ENCODE measurements at places on chromosomes 5 and 9.
A peak's percentile ranks its signal among the peaks of the same experiment; 100 is the strongest.

DNA sequence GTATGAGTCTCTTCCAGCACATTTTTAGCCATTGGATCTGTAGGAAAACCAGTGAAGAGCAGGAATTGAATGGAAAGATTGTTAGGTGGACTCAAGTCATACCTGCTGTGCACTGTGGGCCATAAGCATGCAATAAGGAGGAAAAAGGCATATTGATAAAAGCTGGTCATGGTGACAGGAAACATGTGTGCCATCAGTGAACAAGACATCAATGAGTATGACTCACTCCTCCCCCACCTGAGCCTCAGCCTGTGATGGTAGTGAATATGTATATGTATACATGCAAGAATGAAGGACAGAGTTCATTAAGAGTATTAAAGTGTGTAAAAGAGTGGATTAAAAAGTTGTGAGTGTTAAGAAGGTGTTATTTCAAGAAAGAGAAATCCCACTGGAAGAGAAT, 164.5 kb downstream of the TMEM38B start:
- DNase-seq: peak; percentile 40

GRCh38 chr5:61603211-61603908, 271.3 kb downstream of the ZSWIM6 start:
- DNase-seq: no peak

- DNase-seq: peak; percentile 10
Measured at GRCh38 chr5:95884511-95884910, 62.0 kb upstream of the GLRX start.

DNA sequence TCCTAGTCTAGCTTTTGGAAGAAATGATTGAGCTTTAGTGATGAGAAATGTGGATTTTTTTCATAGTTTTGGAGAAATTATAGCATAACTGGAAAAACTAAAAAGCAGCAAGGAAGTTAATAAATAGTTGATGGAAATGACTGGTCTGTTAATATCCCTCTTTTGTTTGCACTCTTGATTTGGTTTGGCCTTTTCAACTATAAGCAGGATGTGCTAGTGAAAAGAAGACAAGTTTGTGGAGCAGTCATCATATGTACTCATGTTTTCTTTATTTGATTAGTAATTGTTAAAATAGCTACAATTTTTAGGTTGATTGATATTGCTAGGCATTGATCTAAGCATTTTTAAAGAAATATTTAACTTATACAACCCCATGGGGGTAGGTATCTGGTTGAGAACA, 374.7 kb downstream of the TAF11L14 start:
- no peak for DNase-seq

DNA sequence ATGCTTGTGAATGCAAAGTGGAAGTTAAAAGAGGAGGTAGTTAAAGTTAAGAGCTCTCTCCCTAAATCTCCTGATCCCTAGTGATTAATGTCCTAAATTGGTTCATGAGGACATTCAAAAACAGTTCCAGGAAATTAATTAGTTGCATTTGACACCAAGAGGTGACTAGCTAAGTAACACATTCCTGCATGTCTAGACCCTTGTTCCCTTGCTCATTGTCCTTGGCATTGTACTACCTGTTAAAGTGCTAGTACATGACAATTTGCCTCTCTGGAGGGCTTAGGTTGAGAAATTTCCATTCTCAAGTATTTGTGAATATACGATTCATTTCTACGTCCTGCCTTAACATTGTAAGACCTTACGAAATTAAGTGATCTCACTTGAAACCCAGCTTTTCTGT, 278.6 kb upstream of the CDH10 start:
- DNase-seq: no peak

GRCh38 chr5:119651486-119651885, 22.1 kb downstream of the FAM170A start:
- peak; percentile 58 for DNase-seq

DNA sequence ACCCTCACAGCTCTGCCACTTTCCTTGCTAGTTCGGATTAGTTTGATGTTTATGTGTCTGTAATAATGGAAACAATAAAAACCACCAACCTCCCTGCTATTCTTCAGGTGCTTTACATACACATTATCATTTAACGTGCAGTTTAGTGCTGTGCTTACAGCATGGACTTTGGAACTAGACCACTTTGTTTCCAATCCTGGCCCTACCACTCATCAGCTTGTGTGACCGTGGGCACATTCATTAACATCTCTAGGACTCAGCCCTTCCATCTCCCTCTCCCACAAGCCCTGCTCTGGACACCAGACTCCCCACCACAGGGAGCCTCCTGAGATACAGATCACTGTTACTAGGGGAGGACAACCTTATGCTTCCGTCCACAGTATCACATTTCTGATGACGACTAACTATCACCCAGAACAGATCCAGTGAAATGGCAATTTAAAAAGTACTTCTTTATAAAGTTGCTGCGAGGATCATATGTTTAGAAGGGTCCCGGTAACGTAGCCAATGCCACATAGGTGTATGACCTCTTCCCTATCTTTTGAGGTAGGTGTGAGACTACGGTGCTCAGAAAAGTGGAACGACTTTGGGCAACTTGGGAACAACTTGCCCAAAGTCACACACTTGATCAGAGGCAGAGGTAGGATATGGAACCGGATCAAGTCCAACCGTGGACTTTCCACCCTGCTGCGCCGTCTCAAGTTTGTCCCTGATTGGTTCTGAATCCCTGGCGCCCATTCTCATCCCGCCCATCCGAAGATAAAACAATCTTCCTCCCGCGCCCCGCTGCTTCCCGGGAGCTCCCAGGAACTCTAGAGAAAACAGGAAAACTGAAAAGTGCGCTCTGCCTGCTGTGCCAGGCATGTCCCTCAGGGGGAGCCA, 132.4 kb upstream of the NIPBL start:
- DNase-seq: no peak

GRCh38 chr5:175288048-175288621, 155.8 kb downstream of the DRD1 start:
- DNase-seq: no peak

GRCh38 chr9:89606049-89606623, 1.3 kb downstream of the GADD45G start:
- DNase-seq: peak; percentile 85

DNA sequence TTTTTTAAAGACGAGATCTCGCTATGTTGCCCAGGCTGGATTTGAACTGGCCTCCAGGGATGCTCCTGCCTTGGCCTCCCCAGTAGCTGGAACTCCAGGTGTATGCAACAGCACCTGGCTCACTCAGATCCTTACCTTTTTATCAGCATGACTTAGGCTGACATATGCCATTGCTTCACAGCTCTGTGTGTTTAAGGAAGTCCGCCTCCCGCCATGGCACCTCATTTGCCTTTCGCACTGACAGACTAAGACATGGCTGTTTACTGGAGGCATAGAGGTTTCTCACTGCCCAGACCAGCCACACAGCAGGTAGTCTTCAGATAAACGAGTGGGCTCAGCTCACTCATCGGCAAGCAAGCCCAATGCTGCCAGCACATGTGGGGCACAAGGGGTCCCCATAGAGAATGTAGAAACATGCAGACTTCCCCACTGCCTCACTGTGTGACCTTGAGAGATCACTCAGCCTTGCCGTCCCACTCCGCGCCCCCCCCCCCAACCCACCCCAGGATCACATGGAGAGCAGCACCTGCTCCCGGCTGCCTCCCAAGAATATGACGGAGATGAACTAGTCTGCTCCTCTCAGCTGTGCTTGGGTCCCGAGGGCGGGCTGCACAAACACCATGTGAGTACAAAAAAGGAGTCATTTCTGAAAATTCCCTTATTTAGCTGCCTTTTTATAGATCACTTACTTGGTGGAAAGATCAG, 62.8 kb downstream of the DCP2 start:
- DNase-seq: no peak

DNA sequence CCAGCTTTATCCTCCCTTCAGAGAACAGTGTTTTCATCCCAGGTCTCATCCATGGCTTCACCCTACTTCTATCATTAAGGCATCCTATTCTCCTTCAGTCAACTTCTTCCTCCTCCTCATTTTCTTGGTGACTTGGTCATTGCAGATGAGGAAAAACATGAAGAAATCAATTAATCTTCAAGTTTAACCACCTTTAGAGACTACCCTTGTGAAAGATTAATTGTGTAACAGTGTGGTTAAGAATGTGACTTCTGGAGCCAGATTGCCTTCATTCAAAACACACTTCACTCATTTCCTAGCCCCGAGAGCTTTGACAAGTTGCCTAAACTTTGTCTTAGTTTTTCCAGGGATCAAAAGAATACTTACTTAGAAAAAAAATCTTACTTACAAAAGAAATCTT, 110.0 kb downstream of the STK32A start:
- DNase-seq: peak; percentile 63

- peak; percentile 58 for DNase-seq
Measured at GRCh38 chr9:134570711-134571325, 70.8 kb upstream of the COL5A1 start.

DNA sequence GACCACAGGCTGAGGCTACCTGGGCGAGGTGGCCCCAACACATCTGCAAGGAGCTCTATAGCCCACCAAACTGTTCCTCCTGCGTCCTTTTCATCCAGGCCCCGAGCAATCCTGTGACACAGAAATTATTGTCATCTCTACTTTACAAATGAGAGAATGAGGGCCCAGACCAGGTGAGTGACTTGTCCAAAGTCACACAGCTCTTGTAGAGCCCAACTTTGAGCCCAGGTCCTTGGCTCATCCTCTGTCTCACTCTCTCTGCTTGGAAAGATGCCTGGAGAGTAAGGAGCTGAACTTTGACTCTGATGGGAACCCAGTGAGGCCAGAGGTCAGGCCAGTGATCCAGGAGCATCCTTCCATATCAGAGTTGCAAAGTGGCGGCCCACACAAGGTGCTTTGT, 39.6 kb downstream of the STC2 start:
- DNase-seq: no peak

DNA sequence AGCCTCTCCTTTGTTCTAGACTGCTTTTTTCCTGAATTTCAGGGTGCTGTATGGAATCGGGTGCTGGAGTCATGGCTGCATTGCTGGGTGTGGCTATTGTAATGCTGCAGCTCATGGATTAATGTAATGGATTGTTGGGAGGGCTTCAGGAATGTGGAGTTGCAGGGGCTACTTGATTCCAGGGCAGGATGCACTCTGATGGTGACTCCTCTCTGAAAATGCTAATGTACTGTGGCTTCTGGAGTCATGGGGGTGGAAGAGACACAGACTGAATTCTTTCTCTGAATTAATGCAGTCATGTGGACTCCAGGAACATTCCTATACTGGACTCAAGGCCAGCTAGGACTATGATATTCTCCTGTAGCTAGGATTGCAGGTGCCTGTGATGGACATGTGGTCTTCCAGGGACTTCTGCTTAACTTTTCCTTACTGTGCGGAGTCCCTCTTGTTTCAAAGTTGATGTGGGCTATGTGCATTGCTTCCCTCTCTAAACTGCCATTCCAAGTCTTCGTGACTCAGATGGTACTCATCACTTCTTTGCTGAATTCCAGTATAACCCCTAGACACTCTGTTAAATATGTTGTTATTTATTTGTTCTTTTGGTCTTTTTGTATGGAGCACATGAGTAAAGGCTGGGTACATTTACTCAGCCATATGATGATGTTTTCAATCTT, 396.2 kb downstream of the KCTD16 start:
- DNase-seq: no peak
